ENCODE measurements at places on chromosomes 3 and 15. TPM values are rescaled to one million over a fixed set of nuclear protein-coding genes. Genes with fewer than 3 reads are reported as not detected.

- H3K27ac ChIP-seq: no peak overlapping the region
- H3K4me3 ChIP-seq: peak overlapping the region; percentile 38
- H3K4me1 ChIP-seq: peaks cover 34% of the 10 kb centered on the region
- DNase-seq: peak; percentile 47
- peaks cover 9% of the 10 kb centered on the region for H3K27me3 ChIP-seq
Measured at GRCh38 chr15:73630921-73631362, 2.2 kb downstream of the NPTN start.

Gene LPP
- 41.4 TPM for total RNA-seq

DNA sequence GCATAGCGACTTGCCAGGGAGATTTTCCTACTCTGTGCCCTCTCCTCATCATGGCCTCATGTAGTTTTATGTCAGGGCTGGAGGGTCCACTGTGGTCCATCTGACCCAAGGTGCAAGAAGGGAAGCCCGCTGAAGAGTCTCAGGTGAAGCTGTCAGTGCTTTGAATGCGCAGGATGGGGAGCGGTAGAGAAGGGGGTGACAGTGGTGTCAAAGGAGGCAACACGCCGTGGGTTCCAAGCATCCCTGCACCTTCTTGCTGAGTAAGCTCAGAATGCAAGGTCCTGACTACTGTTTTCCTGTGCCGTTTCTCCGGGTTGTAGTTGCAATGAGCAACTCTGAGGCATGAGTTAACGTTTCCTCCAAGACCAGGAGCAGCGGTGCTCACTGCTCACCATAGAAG lies 44.9 kb upstream of the RAB6B start:
- H3K4me3 ChIP-seq: no peak overlapping the region
- H3K27me3 ChIP-seq: peaks cover 4% of the 10 kb centered on the region
- no peak overlapping the region for H3K27ac ChIP-seq

DNA sequence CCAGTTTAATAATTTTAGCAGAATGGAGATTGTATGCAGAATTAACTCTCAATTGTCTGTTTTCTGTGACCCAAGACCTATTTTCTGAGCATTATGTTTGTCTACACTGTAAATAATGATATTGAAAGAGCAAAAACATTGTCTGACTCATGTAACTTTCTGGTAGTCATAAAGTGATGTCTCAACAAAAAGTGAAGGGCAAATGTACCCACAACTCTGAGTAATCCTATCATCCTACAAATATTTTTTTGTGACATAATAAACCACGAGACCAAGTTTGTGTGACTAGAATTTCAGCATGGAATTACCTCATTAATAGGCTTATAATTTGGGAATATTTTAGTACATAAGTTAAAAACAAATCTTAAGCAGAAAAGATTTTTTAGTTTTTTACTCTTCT lies 15.4 kb upstream of the ABHD10 start:
- H3K27ac ChIP-seq: no peak overlapping the region
- H3K36me3 ChIP-seq: no peaks in the 10 kb centered on the region
- no peaks in the 10 kb centered on the region for H3K27me3 ChIP-seq

Gene RTP1
- not detected for total RNA-seq

GRCh38 chr3:140470962-140471361 lies 206.9 kb upstream of the TRIM42 start:
- no peak overlapping the region for H3K27ac ChIP-seq
- no peaks in the 10 kb centered on the region for H3K36me3 ChIP-seq
- no peak for DNase-seq
- peaks cover 3% of the 10 kb centered on the region for H3K27me3 ChIP-seq

- peaks cover 14% of the 10 kb centered on the region for H3K4me1 ChIP-seq
- peak overlapping the region; percentile 93 for H3K4me3 ChIP-seq
- peaks cover 2% of the 10 kb centered on the region for H3K36me3 ChIP-seq
- peak; percentile 67 for DNase-seq
Measured at GRCh38 chr3:123202451-123202850, 708 bp downstream of the SEC22A start.

DNA sequence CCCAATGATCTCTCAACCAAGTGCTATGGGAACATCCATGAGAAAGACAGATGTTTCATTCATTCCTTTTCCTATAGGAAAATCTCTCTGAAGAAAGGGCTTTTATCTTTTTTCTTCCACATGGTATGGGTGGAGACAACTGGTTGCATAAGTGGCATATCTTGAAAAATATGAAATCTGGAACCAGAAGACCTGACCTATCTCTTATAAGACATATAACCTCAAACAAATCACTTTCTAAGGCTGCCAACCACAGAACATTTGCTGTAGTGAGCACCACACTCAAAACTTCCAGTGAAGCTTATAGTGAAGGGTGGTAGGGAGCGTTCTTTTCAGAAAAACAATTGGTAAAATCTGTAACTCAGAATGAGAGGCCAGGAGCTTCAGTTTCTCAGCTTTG lies 58.5 kb downstream of the SHQ1 start:
- H3K36me3 ChIP-seq: peaks cover 24% of the 10 kb centered on the region
- H3K4me3 ChIP-seq: no peak overlapping the region
- peak; percentile 24 for DNase-seq
- no peaks in the 10 kb centered on the region for H3K27me3 ChIP-seq

- H3K36me3 ChIP-seq: peaks cover 7% of the 10 kb centered on the region
- no peak for DNase-seq
- H3K27ac ChIP-seq: peak overlapping the region; percentile 43
- no peak overlapping the region for H3K4me3 ChIP-seq
- H3K27me3 ChIP-seq: peaks cover 8% of the 10 kb centered on the region
Measured at GRCh38 chr3:179000144-179000543, 71.5 kb downstream of the ZMAT3 start.

Gene SLC35G2
- 3.4 TPM for total RNA-seq

DNA sequence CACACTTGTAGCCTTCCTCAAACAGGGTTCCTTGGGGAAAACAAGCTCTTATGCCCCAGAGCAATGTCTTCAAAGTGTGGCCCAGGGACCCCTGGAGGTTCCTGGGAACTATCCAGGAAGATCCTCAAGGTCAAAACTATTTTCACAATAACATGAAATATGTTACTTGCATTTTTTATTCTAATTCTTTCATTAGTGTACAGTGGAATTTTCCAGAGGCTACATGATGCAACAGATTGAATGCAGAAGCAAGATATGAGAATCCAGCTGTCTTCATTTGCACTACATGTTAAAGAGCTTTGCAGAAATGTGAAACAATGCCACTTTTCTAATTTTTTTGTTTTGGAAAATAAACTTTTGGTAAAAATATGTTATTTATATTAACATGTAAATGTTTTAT lies 190.9 kb downstream of the SLC9A9 start:
- no peaks in the 10 kb centered on the region for H3K36me3 ChIP-seq
- H3K4me3 ChIP-seq: no peak overlapping the region
- H3K4me1 ChIP-seq: no peaks in the 10 kb centered on the region
- no peak for DNase-seq
- H3K27me3 ChIP-seq: no peaks in the 10 kb centered on the region

- peaks cover 1% of the 10 kb centered on the region for H3K36me3 ChIP-seq
- H3K27me3 ChIP-seq: no peaks in the 10 kb centered on the region
- no peak for DNase-seq
- no peak overlapping the region for H3K27ac ChIP-seq
Measured at GRCh38 chr3:23981136-23981535, 36.0 kb downstream of the NR1D2 start.

DNA sequence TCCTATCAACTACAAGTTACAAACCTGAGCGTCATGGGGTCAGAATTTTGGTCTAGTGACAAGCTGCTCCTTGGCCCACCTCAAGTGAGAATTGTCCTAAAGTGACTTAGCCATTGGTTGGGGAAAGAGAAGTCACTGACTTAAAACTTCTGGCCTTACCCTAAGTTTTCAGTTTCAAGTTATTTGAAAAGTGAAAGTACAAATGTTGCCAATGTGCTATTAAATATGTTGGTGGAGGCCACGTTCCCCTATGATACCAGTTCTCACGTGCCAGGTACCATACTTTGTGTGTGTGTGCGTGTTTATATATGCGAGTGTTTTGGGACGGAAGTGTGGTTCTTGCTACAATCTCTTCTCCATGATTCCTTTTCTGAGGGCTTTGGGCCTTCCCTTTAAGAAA lies 22.6 kb upstream of the RASGRP1 start:
- peaks cover 31% of the 10 kb centered on the region for H3K4me1 ChIP-seq
- peak overlapping the region; percentile 17 for H3K27ac ChIP-seq
- DNase-seq: peak; percentile 65

GRCh38 chr3:25027650-25028049 lies 400.4 kb upstream of the RARB start:
- DNase-seq: no peak
- H3K36me3 ChIP-seq: no peaks in the 10 kb centered on the region
- no peak overlapping the region for H3K4me3 ChIP-seq

Gene CFAP100
- not detected for total RNA-seq

- no peak for DNase-seq
- no peak overlapping the region for H3K27ac ChIP-seq
- H3K36me3 ChIP-seq: no peaks in the 10 kb centered on the region
- peaks cover 6% of the 10 kb centered on the region for H3K4me1 ChIP-seq
- no peak overlapping the region for H3K4me3 ChIP-seq
Measured at GRCh38 chr3:150527464-150528255, 18.6 kb downstream of the SERP1 start.

- H3K27me3 ChIP-seq: peaks cover 2% of the 10 kb centered on the region
- no peak for DNase-seq
- H3K27ac ChIP-seq: no peak overlapping the region
- no peaks in the 10 kb centered on the region for H3K36me3 ChIP-seq
Measured at GRCh38 chr3:153069598-153070510, 92.2 kb upstream of the RAP2B start.

DNA sequence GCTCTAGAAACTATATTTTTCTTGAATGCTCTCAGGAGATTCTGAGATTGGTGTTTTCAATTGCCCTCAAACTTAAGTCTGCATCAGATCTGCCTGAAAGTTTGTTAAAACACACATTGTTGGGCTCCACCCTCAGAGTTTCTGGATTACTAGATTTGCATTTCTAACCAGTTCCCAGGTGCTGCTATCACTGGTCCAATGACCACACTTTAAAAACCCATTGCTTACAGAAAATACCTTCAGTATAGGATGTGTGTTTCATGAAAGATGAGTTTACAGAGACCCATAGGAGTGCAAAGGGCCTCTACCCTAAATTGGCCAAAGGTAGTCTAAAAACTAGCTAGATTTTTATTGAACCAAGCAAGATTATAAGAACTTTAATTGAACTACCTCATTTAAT lies 17.8 kb downstream of the GRM7 start:
- H3K36me3 ChIP-seq: no peaks in the 10 kb centered on the region
- no peak overlapping the region for H3K27ac ChIP-seq
- no peak for DNase-seq
- no peaks in the 10 kb centered on the region for H3K4me1 ChIP-seq
- no peaks in the 10 kb centered on the region for H3K27me3 ChIP-seq
- H3K4me3 ChIP-seq: no peak overlapping the region

DNA sequence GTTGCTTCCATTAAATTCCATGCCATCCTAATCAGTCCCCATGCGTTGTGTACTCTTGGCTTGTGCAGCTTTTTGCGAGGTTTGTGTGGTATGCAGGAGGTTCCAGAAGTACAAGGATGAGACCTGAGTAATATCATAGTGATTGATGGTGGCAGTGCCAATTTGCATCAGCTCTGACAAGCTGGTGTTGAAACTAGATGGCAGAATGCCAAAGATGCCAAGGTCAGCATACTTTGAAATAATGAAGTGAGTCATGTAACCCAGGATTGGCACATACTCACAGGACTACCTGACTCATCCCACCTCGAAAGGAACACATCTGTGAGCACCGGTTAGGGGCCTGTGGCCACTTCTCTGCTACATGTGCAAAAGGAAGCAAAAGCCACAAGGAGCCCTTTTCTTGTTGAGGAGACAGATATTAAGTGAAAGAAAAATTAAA lies 14.3 kb downstream of the KAT2B start:
- peaks cover 9% of the 10 kb centered on the region for H3K36me3 ChIP-seq
- H3K27me3 ChIP-seq: no peaks in the 10 kb centered on the region
- peaks cover 30% of the 10 kb centered on the region for H3K4me1 ChIP-seq
- H3K27ac ChIP-seq: no peak overlapping the region

GRCh38 chr15:80006946-80007345 lies 36.0 kb upstream of the BCL2A1 start:
- peaks cover 3% of the 10 kb centered on the region for H3K4me1 ChIP-seq
- no peaks in the 10 kb centered on the region for H3K36me3 ChIP-seq
- H3K27ac ChIP-seq: no peak overlapping the region

GRCh38 chr15:37015035-37015434 lies 85.3 kb downstream of the MEIS2 start:
- H3K27me3 ChIP-seq: no peaks in the 10 kb centered on the region
- H3K27ac ChIP-seq: no peak overlapping the region
- no peaks in the 10 kb centered on the region for H3K36me3 ChIP-seq
- DNase-seq: no peak
- H3K4me1 ChIP-seq: no peaks in the 10 kb centered on the region
- no peak overlapping the region for H3K4me3 ChIP-seq

Gene A4GNT
- total RNA-seq: not detected

GRCh38 chr15:47719730-47720129 lies 2.4 kb downstream of the SEMA6D start:
- H3K27me3 ChIP-seq: peaks cover 47% of the 10 kb centered on the region
- H3K4me3 ChIP-seq: no peak overlapping the region
- no peak for DNase-seq
- no peak overlapping the region for H3K27ac ChIP-seq
- no peaks in the 10 kb centered on the region for H3K36me3 ChIP-seq

Gene ACKR2
- 0.69 TPM for total RNA-seq

Gene GASK1A
- not detected for total RNA-seq

Gene MESP1
- 5.6 TPM for total RNA-seq

Gene TXNRD3
- total RNA-seq: 1.3 TPM

Gene CELSR3
- 15.2 TPM for total RNA-seq

Gene SIDT1
- total RNA-seq: 11.5 TPM

DNA sequence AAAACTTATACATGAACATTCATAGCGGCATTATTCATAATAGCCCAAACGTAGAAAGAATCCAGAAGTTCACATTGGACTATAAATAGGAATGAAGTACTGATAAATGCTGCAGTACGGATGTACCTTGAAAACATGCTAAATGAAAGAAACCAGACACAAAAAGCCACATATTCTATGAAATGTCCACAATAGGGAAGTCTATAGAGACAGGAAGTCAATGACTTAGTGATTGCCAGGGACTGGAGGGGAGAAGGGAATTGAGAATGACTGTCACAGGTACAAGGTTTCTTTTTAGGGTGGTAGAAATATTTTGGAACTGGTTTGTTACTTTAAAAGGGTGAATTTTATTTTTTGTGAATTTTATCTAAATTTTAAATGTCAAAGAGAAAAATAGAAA lies 71.4 kb upstream of the SKOR1 start:
- no peak for DNase-seq
- peaks cover 2% of the 10 kb centered on the region for H3K36me3 ChIP-seq
- peaks cover 28% of the 10 kb centered on the region for H3K4me1 ChIP-seq
- no peak overlapping the region for H3K27ac ChIP-seq
